CD4-positive, alpha-beta T cell treated with Interleukin-21 for 1 hour (primary cell): ENCODE measurements at places on chromosomes 6 and 20.

- DNase-seq = no peak
Observed at GRCh38 chr6:71446470-71446869, 157.9 kb downstream of the OGFRL1 start.

- DNase-seq = no peak
Observed at GRCh38 chr20:49758781-49759180, 45.1 kb upstream of the B4GALT5 start.

DNA sequence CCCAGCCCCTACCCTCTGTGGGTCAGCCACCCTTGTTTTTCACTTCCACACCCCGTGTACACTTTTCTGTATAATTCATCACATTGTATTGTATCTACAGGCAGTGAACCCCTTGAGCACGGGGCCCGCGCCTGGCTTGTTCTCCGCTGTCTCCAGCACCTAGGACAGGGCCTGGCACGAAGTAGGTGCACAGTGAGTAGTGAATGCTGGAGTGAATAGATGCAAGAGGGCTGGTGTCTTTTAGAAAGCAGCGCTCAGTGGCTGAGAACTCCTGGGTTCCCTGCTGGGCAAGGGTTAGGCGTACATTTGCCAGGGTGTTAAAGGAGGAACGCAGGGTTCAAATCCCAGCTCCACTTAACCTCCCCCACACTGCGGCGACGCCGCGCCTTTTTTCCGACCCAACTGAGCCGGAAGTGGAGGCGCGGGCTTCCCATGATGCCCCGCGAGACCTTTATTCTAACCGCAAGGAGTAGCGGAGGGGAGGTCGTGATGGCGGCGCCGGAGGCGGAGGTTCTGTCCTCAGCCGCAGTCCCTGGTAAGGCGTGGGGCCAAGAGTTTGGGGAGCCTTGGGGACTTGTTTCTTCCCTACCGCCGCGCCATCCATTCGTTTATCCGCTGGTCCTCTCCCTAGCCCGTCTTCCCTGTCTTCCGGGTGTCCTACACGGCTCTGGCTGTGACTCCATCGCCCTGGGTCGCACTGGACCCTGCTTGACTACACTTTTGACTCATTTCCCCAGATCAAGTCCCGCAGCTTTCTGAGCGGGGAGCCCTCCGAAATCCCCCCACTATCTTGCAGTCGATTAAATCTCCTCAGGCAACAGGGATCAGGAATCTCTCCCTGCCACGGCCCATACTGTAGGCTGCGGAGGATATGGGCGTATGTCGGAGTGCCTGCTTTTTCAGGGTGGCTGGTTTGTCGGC, at the start of gene MAD2L1BP:
TSS of gene MAD2L1BP (plus strand) at position 454 of the 921 bp plus-strand sequence. CDS start at position 490, 36 bp downstream.
- peak; percentile 83 for DNase-seq

GRCh38 chr20:34301587-34302311, 1.4 kb downstream of the AHCY start:
- DNase-seq = no peak

- no peak for DNase-seq
Observed at GRCh38 chr20:62389601-62390087, 2.7 kb downstream of the RPS21 start.
